ENCODE measurements at places on chromosomes 2 and 18. TPM values are rescaled to one million over a fixed set of nuclear protein-coding genes. Genes with fewer than 3 reads are reported as not detected.

GRCh38 chr2:231905026-231905425, 21.2 kb downstream of the NPPC start:
- DNase-seq: no peak

OTX1 gene
- polyA plus RNA-seq: not detected

DNA sequence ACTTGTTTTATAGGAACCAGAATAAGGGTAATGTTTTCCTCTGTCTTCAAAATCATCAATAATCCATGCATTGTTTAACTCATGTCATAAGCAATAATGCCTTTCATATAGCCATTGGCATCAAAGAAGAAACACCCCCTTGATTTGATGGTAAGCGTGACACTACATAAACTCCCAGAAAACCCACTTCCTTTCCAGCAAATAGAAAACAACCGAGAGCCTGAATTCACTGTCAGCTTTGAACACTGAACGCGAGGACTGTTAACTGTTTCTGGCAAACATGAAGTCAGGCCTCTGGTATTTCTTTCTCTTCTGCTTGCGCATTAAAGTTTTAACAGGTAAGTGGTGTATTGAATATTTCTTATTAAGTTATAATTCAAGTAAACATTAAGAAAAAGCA, at the start of gene ICOS:
ICOS (plus strand) TSS at position 229 of the 400 bp plus-strand sequence; CDS start at position 281, 52 bp downstream.
- no peak for DNase-seq

ATP8B1 gene
- 16.0 TPM for polyA plus RNA-seq

CENPA gene
- 9.8 TPM for polyA plus RNA-seq

ANKRD62 gene
- polyA plus RNA-seq: 0.07 TPM

CFAP53 gene
- 7.0 TPM for polyA plus RNA-seq

GRCh38 chr2:8170552-8171327, 511.1 kb upstream of the ID2 start:
- DNase-seq: no peak

- no peak for DNase-seq
Observed at GRCh38 chr2:183455056-183455455, 330.8 kb downstream of the NUP35 start.

DNA sequence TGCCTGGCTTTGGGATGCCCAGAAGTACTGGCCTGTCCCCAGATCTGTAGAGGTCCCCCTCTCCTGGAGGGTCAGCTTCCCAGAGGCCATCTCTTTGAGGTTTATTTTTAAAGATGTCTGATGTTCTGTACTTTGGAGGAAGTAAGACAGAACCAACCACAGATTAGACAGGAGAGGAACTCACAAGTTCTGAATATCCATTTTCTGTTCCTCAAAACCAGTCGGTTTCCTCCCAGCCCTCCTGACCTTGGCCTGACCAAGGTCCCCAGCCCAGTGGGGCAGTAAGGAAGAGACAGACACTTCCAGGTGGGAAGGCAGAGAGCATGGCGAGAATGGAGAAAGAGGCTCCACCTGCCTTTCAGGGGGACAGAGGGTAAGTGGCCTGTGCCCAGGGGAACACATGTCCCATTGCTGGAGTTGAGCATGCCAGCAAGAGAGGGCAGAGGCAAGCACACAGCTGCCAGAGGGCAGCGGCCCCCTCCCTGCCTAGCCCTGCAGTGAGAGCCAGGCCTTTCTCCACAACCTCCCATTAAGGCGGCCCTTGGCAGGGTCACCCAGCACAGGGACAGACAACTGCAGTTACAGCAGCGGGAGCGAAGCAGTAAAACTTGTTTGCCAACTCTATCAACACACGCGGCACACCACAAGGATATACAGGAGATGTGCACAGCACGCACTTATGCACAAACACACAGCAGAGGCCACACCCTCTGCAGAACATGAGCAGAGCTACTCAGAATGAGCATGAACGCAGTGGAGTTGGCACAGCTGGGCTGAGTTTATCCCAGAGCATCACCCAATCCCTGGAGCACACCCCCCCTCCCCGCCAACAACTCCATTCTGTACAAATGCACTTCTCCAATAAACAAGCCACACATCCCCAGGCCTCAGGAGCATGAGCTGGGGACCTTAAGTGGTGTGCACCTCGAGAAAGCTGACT, 18.5 kb upstream of the SEMA4C start:
- DNase-seq: no peak

CCDC141 gene
- polyA plus RNA-seq: 2.3 TPM

DNA sequence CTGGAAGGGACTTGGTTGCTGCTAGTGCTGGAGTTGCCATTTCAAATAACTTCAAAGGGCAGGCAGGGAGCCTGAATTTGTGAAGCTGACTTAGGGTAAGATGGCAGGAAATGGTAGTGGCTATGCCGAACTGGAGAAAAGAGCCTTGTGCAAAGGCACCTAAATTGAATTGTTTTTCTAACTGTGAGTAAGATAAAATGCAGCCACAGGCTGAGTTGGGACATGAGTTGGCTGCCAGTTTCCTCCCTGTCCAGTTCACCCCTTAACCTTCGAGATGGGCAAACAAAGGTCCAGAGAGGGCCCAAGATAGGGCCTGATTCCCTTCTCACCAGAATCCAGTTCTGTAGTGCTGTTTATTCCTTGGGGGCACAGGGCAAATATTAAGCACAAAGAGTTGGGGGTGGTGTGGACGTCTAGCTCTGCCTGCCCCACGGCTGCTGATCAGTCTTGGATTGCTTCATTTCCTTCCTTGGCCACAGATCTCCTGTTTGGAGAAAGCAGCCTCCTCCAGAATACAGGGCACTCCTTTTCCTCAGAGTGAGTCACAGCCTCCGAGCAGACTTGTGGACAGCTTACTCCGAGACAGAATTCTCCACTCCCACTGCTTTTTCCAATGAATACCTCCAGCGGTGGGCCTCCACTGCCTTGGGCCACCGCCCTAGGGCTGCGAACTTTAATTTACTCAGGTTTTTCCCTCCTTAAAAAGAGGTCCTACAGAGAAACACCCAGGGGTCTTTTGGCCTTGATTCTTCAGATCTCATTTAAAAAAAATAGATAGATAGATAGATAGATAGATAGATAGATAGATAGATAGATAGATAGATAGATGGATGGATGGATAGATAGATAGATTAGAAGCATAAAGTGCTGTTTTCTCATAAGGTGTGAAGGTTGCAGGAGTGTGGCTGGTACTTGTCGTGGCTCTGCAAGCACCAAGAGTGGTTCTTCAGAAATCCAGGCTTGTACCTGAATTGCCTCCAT, 18.4 kb upstream of the SLC20A1 start:
- no peak for DNase-seq

- no peak for DNase-seq
Observed at GRCh38 chr2:156901373-156902031, 356.0 kb upstream of the GALNT5 start.

- no peak for DNase-seq
Observed at GRCh38 chr2:197207598-197207997, 103.0 kb downstream of the ANKRD44 start.

INHBB gene
- 0.28 TPM for polyA plus RNA-seq

ABCG8 gene
- polyA plus RNA-seq: 0.51 TPM

GRCh38 chr18:36817039-36817438, 11.8 kb downstream of the TPGS2 start:
- DNase-seq: no peak

Measured in right lung (tissue), 10 donors.